ENCODE measurements at places on chromosomes 7 and 10.

- DNase-seq, result no peak
Observed at GRCh38 chr10:29254123-29255046, 34.5 kb upstream of the LYZL1 start.

GRCh38 chr10:99536338-99537085, 3.8 kb downstream of the NKX2-3 start:
- no peak for DNase-seq

GRCh38 chr10:48215486-48216203, 58.9 kb downstream of the FRMPD2 start:
- DNase-seq, result peak; percentile 31

GRCh38 chr7:2966466-2967078, 77.1 kb downstream of the CARD11 start:
- no peak for DNase-seq

GRCh38 chr10:96125142-96125515, 5.0 kb upstream of the ZNF518A start:
- DNase-seq, result no peak

GRCh38 chr10:70915806-70916205, 27.4 kb upstream of the PCBD1 start:
- no peak for DNase-seq

- DNase-seq, result peak; percentile 55
Observed at GRCh38 chr7:47254081-47254977, 327.6 kb downstream of the TNS3 start.

DNA sequence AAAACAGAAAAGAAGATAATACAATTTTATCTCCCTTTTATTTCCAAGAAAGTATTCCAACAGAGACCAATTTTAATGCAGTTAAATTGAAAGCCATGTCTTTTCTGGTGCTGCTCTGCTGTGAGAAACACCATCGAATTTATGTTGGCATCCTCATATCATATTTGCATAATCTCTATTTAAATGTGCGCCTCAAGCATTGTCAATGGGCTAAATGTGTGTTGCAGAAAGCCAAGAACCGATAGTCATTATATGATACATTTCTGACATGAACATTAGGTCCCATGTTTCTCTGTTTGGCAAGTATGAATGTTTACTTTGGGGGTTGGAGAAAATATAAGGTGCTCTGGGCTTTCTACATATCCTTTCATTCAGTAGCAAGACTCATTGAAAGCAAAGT, 1023.5 kb upstream of the CELF2 start:
- DNase-seq, result no peak

- DNase-seq, result no peak
Observed at GRCh38 chr7:36969376-36969775, 245.1 kb upstream of the AOAH start.

DNA sequence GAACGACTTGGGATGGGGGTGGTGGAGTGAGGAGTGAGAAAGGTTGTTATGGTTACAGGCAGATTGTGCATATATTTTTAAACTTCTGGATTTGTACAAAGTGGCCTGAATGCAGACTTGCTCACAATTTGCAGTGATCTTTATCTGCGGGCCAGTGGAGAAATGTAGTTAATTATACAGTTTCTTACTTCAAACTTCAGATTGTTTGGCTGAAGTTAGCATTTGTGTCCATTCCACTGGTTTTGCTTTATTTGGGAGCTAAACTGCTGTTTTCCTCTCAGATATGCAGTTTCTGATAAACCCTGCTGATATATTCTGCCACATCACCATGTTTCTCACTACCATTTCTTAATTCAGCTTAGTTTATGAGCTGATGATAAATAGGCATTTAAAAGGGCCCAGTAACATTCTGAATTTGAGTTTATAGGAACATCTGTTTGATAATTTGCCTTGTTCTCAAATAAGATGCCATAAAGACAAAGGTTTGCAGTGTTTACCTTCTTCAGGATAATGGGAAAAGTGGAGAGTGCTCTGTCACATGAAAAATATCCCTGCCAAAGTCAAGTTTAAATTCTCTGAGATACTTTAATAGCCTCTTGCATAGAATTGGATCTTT, 170.1 kb downstream of the ST7 start:
- DNase-seq, result no peak

- peak; percentile 6 for DNase-seq
Observed at GRCh38 chr10:25175527-25176420, 973 bp downstream of the GPR158 start.

DNA sequence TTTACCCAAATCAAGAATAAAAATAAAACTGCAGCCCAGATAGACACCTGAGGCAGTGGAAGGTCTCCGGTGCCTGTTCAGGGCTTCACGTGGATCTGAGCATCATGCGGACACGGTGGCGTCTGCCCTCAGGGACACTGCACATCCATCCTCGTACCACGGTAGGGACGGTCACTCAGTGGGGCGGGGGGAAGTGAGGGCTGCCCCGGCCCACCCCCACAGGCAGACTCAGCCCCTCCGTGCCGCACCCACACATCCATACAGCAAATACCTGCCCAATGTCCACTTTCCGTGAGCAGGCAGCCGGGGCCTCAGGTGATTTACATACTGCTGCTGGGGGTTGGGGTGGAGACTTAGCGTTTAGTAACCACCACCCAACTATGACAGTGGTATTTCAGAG, 207.8 kb downstream of the DIP2C start:
- DNase-seq, result no peak

GRCh38 chr10:35639021-35639727, 2.9 kb downstream of the FZD8 start:
- no peak for DNase-seq

DNA sequence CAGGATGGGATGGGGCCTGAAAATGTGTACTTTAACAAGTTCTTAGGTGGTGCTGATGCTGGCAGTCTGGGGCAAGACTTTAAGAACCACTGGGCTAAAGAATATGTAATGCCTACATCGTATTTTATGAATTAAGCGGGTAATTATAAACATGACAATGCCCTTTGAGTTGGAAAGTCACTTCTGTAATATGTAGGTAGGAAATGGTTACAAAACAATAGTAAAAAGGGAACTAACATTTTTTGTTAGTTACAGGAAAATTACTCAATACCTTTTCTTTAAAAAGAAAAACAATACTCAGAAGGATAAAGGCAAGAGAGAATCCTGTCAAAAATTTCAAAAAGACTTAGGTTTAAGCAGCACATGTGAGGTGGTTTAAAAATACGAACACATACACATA, 48.3 kb upstream of the STEAP4 start:
- DNase-seq, result no peak

DNA sequence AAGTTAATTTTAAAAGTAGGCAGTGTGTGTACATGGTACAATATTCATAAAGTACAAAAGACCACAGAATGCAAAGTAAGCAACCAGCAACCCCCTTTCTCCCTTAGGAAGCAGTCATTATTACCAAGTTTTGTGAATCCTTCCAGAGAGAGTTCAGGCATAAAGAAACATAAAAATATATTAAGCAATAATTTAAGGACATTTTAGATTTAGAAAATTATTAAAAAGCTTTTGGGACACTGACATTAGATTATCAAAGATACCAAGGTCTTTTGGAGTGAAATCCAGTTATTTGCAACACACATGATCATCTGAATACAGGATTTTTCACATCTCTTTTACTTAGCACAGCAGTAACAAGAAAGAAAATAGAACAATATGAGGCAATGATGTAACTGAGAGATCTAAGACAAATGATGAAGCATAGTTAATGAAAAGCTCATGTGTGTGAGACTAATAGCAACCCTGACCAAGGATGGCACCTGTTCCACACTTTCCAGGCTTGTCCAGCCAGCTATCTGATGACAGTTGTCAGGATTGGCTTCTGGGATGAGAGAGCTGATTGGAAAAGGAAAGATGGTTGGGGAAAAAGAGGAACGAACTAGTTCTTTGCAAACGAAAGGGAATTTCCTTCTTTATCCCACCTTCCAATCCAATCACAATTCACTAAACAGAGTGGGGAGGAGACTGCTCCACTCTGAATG, 115.5 kb upstream of the LAMB4 start:
- no peak for DNase-seq

DNA sequence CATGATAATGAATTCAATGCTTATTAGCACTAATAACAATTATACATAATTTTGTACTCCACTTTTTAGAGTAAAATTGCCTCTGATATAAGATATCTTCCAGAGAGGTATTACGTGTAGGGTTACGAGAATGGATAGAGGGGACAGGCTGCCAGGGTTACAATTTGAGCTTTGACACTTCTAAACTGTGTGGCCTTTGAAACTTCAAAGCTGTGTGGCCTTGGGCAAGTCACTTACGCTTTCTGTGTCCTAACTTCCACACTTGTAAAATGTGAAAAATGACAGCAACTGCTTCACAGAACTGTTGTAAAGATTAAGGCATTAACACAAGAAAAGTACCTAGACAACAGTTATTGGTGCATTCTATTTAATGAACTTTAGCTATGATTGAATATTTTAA, 259.5 kb upstream of the SLC26A5 start:
- DNase-seq, result no peak

DNA sequence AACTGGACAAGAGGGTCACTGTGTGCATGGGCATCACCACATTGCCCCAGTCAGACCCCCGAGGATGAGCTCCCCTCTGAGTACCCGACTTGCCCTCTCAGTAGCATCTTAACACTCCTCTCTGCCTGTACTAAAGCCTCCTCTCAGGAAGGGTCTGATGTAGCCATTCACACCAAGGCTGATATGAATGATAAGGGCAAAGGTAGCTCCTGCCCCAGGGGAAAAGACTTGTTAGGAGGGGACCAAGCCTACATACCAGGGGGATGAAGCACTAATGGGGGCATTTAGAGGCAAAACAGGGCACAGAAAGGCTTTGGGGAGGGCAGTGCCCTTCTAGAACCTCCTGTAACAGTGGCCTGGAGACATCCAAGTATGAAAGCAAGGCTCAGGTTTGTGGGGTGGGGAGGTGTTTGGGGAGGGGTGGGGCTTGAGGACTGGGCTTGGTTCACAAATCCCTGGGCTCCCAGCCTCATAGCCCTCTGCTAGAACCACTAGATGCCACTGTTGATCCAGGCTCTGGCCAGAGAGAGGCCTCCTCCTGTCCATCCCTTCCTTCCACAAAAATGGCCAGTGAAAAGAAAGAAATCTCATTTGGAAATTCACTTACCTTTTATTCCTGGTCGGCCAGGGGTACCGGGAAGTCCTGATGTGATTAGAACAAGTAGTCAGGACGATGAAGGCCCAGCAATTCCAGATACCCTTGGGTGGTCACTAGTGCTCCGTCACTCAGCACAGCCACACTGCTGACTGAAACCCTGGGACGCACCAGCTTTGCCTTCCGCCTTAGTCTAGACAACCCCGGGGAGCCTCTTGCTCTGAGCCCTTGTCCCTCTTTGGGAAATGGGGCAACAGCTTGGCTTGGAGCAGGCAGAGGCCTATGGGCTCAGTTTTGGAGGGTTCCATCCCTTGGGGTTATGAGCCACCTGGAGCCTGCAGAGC, 40.3 kb downstream of the COL17A1 start:
- DNase-seq, result peak; percentile 73

DNA sequence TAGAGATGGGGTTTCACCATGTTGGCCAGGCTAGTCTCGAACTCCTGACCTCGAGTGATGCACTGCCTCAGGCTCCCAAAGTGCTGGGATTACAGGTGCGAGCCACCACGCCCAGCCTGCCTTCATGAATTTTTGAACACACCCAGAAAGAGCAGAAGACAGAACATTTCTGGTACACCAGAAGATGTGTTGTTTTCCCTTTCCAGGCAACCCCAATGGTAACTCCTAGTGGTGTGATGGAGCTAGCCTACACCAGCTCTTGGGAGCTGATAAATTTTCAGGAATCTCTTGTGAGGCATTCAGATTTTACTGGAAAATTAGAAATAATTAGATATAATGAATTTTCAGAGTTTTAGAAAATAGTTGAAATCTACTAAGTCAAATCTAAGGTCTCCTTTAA, 904 bp upstream of the CCDC7 start:
- DNase-seq, result peak; percentile 2

DNA sequence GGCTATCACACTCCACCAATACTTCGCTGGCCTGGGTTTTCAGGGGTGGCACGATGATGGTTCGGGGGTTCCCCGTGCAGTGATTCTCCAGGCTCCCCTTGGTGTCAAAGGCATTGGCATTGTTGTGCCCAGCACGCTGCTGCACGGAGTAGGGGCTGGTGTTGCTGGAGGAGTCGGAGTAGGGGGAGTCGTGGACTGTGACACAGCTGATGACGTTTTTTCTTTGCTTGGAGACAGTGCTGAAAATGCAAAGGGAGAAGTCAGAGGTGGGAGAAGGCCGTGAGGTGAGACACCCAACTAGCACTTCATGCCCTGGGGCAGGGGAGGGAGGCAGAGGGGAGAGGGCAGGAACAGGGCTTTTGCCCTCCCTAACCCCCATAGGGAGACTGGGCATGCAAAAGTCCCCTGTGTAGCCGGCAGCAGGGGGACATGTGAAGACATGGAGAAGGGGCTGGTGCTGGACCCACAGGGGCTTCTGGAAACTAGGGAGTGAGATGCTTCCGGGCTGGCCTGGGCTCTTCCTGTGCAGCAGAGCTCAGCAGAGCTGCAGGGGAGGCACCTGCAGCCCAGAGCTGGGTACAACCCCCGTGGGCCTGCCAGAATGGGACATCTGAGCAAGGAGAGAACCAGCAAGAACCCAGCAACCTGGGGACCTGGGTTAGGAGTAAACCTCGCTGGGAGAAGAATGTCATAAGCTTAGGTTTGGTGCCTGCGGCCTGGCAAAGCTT, 60.5 kb downstream of the CLEC2L start:
- no peak for DNase-seq

DNA sequence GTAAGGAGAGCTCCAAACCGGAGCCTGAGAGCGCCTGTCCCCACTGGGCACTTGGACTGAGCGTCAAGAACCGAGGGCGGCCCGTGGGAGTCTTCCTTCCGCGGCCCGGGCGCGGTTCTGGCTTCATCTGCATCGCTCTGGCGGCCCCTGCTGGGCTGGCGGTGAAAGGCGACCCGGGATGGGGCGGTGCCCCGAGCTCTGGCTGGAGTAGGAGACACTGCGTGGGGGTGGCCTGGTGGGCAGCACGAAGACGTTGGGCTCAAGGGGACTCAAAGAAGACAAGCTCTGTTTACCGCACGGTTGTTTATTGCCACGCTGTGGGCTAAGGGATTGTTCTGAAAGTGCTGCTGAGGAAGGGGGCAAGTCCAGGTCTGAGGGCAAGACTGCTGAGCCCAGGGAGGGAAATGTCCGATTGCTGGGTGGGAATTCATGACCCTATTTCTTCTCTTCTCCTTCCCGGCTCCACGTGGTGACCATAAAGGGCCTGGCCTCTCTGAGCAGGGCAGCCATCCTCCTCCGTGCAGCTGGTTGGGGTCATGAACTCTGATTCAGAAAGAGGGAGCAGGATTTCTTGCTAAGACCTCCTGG, 29.8 kb downstream of the PLAU start:
- peak; percentile 71 for DNase-seq

GRCh38 chr10:1268831-1269230, 212.6 kb downstream of the WDR37 start:
- no peak for DNase-seq
